Esophagus muscularis mucosa (tissue), 4 donors: ENCODE measurements at places on chromosomes 16 and 17. TPM values are rescaled to one million over a fixed set of nuclear protein-coding genes. Genes with fewer than 3 reads are reported as not detected.

The CACNA1G gene
- not detected for total RNA-seq

The RHBDF1 gene
- total RNA-seq: 26.7 TPM

The OTOP3 gene
- total RNA-seq: not detected

DNA sequence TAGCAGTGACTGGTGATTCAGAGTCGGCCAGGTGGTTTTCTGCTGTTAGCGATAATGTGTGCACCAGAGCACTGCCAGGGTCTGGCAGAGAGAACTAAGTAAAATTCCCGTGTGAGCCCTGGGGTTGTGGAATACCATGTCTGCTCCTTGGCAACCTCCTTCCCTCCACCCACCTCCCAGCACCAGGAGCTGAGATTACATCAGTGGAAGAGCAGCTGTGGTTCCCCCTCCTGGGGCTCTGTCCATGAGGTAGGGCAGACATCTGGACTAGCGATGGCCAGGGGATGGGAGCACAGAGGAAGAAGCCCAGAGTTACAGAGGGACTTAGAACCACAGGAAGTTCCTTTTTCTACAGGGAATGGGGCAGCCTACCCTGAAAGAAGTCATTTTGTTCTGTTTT lies 15.8 kb downstream of the CLEC10A start:
- no peaks in the 10 kb centered on the region for H3K4me1 ChIP-seq
- no peak overlapping the region for H3K4me3 ChIP-seq
- H3K27me3 ChIP-seq: no peaks in the 10 kb centered on the region
- DNase-seq: no peak
- H3K27ac ChIP-seq: no peak overlapping the region

DNA sequence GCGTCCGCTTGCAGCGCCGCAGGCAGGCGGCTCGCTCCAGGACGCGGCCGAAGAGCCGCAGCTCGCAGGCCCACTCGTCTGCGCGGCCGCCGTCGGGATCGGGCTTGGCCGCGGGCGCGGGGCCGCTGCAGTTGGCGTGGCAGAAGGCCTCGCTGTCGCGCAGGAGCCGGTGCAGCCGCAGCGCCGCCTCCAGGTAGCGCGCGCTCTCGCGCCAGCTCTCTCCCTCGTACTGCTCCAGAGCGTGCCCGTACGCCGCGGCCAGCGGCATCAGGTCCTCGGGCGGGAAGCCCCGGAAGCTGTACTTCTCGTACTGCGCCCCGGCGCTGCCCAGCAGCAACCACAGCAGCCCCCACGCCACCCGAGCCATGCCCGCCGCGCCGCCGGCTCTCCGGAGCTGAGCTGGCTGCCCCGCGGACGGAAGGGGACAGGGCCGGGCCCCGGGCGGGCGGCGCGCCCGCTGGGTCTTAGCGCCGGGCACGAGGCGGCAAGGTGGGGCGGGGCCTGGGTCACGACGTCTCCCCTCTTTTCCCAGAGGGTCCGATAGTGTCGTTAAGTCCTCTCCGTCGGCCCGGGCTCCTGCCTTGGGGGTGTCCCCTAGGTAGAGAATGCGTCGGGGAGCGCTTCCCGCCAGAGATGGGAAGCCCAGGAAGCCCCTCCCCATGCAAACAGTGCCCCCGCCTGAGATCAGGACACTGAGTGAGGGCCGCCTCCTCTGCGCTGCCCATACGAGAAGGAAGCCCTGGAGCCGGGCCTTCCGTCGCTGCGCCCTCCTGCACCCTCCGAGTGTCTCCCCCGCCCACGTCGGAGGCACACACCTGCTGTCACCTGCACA lies at the start of gene P3H4:
Gene P3H4 (minus strand): TSS at position 401 of the 832 bp plus-strand sequence. CDS start 34 bp downstream, at position 367.
- H3K27me3 ChIP-seq: no peaks in the 10 kb centered on the region
- peak within 1 kb of the TSS; percentile 75 for H3K4me3 ChIP-seq
- DNase-seq: no peak
- H3K4me1 ChIP-seq: peaks cover 21% of the 10 kb centered on the region
- H3K36me3 ChIP-seq: peaks cover 18% of the 10 kb centered on the region
- peak within 1 kb of the TSS; percentile 80 for H3K27ac ChIP-seq

DNA sequence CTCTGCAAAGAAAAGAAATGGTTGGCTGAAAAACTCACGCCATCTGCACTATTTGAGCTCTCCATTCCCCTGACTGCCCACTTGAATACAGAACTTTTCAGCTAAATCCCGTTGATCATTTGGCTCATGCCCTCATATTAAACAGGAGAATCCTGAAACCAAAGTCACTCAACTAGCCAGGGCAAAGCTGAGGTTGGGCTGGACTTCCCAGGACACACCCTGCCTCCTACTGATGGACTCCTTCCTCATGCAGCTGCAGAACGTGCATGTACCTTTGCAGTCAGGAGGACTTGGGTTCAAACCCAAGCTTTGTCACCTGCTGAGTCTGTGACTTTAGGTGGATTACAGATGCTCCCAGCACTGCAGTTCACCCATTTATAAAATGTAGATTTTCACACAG lies 7.7 kb downstream of the ASIC2 start:
- DNase-seq: no peak
- H3K4me3 ChIP-seq: no peak overlapping the region
- H3K4me1 ChIP-seq: peaks cover 14% of the 10 kb centered on the region
- no peaks in the 10 kb centered on the region for H3K36me3 ChIP-seq

DNA sequence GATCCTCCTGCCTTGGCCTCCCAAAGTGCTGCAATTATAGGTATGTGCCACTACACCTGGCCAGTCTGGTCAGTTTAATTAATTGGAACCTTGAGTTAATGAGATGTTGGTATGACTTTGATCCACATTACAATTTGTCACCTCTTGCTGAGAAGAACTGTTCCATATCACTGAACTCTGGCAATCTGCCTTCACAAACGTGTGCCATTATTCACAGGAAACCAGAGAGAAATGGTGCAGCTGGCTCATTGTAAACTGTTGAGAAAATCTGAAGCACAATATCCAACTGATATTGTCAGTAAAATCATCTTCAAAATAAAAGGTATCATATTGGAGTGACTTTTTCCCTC lies 39.3 kb upstream of the YPEL2 start:
- no peaks in the 10 kb centered on the region for H3K4me1 ChIP-seq
- no peak for DNase-seq

The ALG1 gene
- total RNA-seq: 12.9 TPM

DNA sequence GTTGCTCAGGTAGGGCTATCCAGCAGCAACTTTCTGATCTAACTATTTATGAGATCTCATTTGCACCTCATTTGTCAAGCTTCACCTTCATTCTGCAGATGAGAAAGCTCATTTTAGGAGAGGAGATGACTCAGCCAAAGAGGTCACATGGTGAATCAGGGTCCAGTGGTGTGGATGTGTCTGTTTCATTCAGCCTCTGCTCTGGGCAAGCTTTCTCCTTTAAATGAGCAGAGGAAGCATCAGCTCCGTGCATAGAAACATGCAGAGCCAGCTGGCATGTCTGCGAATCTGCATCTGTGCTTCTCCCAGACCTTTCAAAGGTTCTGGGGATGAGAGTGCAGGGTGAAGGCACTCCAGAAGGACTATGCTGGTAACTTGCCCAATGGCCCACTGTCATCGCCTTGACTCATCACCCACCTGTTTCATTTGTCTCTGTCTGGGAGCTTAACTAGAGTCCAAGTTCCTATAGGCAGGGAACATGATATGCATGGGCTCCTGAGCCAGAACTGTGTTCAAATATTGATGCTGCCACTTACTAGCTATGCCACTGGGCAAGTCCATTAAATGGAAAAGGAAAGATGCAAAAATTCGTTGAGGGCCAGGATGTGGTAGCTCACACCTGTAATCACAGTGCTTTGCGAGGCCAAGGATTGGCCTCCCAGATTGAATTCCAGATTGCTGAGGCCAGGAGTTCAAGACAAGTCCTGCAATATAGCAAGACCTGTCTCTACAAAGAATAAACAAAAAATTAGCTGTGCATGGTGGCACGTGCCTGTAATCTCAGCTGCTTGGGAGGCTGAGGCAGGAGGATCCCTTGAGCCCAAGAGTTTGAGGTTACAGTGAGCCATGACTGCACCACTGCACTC lies 67.1 kb upstream of the NLK start:
- DNase-seq: no peak
- H3K27ac ChIP-seq: no peak overlapping the region
- H3K4me3 ChIP-seq: no peak overlapping the region
- no peaks in the 10 kb centered on the region for H3K36me3 ChIP-seq

- H3K4me1 ChIP-seq: no peaks in the 10 kb centered on the region
- H3K4me3 ChIP-seq: no peak overlapping the region
- DNase-seq: no peak
- no peak overlapping the region for H3K27ac ChIP-seq
- H3K36me3 ChIP-seq: no peaks in the 10 kb centered on the region
- no peaks in the 10 kb centered on the region for H3K27me3 ChIP-seq
Observed at GRCh38 chr16:12826559-12826958, 22.9 kb upstream of the CPPED1 start.

- H3K27me3 ChIP-seq: no peaks in the 10 kb centered on the region
- H3K36me3 ChIP-seq: no peaks in the 10 kb centered on the region
- H3K4me3 ChIP-seq: no peak overlapping the region
- no peak overlapping the region for H3K27ac ChIP-seq
- H3K4me1 ChIP-seq: peaks cover 9% of the 10 kb centered on the region
Observed at GRCh38 chr17:79360196-79360595, 250.7 kb downstream of the RBFOX3 start.

The PIK3R5 gene
- total RNA-seq: 16.2 TPM

- no peak overlapping the region for H3K4me3 ChIP-seq
- no peaks in the 10 kb centered on the region for H3K27me3 ChIP-seq
- peaks cover 97% of the 10 kb centered on the region for H3K36me3 ChIP-seq
- H3K27ac ChIP-seq: no peak overlapping the region
- DNase-seq: no peak
- no peaks in the 10 kb centered on the region for H3K4me1 ChIP-seq
Observed at GRCh38 chr17:80330276-80330675, 69.6 kb downstream of the RNF213 start.

DNA sequence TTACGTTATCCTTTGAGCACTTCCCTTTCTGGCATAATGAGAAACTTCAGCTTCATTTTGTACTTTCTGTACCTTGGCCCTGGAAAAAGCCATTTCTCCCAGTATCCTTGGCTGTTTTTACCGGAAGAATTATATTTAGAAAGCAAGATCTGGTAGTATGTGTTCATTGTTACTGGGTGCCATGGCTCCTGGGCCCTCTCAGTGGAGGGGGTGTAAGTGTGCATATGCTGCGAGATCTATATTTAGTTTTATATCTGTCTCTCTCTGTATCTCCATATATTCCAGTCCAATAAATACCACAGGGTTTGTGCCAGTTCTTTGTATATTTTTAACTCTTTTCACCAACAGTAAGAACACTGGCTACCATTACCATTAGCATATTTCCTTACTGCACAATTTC lies 17.7 kb downstream of the ATP2C2 start:
- no peak overlapping the region for H3K4me3 ChIP-seq
- no peak for DNase-seq
- H3K36me3 ChIP-seq: no peaks in the 10 kb centered on the region

The FKBP10 gene
- total RNA-seq: 34.9 TPM

GRCh38 chr17:15265131-15265530 lies at the start of gene PMP22:
PMP22 (minus strand) TSS chr17:15265326; CDS start chr17:15260727, 4,599 bp downstream.
- no peaks in the 10 kb centered on the region for H3K36me3 ChIP-seq
- no peaks in the 10 kb centered on the region for H3K27me3 ChIP-seq
- peak within 1 kb of the TSS; percentile 72 for H3K4me3 ChIP-seq
- peaks cover 27% of the 10 kb centered on the region for H3K4me1 ChIP-seq

DNA sequence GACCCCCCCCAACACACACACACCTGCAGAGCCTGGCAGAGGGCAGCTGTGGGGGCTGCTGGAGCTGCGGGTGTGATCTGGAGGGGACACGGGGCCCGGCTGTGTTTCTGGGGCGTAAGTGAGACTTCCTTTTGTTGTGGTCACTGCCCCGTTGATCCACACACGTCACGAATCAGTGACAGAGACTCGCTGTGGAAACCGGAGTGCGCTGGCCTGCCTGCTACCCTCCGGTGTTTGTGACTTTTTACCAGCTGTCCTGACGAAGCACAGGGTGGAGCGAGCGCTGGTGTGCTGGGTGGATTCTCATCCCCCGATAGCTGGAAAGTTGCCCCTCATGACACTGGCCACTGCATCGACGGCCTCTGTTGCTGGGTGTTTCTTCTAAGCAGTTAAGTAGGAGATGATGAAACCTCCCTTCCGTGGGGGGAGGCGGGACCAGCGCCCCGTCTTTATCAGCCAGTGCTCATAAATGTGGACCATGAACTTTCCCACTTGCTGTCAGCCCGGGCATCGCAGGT lies 2.3 kb downstream of the METRNL start:
- peaks cover 26% of the 10 kb centered on the region for H3K36me3 ChIP-seq
- peak overlapping the region; percentile 91 for H3K4me3 ChIP-seq
- no peaks in the 10 kb centered on the region for H3K27me3 ChIP-seq
- peak overlapping the region; percentile 94 for H3K27ac ChIP-seq
- no peak for DNase-seq

DNA sequence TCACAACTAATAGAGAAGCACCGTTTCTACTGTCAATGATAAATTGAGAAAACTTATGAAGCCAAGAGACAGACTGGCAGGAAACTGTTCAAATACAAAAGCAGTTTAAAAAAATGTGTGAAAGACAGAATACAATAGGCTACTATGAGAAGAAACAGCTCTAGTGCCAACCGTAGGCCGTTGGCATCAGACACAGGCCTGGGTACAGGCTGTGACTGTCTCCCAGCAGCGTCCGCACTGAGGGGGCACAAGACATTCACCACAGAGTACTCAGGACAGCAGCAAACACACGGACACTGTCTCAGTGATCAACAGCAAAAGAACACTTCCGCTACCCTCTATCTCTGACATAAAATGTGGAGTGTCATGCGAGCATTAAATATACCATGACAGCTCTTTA lies 7.8 kb upstream of the C1QBP start:
- no peak for DNase-seq
- H3K4me3 ChIP-seq: no peak overlapping the region
- no peaks in the 10 kb centered on the region for H3K4me1 ChIP-seq
- peak overlapping the region; percentile 20 for H3K27ac ChIP-seq
- peaks cover 77% of the 10 kb centered on the region for H3K36me3 ChIP-seq

The ORC6 gene
- total RNA-seq: 0.52 TPM

DNA sequence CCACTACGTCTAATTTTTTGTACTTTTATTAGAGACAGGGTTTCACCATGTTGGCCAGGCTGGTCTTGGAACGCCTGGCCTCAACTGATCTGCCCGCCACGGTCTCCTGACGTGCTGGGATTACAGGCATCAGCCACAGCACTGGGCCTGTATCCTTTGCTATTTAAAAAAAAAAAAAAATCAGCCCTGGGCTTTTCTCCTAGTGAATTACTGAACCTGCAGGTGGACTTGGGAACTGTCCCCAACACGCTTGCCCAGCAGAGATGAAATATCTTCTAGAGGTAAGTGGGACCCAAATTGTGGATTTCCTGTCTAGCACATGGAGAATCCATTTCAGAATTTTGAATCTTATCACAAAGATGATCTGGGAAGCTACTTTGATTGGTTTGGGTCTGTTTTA lies 14.8 kb downstream of the CNOT1 start:
- peaks cover 35% of the 10 kb centered on the region for H3K4me1 ChIP-seq
- no peak overlapping the region for H3K4me3 ChIP-seq
- peaks cover 32% of the 10 kb centered on the region for H3K36me3 ChIP-seq
- H3K27ac ChIP-seq: no peak overlapping the region
- no peak for DNase-seq
- no peaks in the 10 kb centered on the region for H3K27me3 ChIP-seq

DNA sequence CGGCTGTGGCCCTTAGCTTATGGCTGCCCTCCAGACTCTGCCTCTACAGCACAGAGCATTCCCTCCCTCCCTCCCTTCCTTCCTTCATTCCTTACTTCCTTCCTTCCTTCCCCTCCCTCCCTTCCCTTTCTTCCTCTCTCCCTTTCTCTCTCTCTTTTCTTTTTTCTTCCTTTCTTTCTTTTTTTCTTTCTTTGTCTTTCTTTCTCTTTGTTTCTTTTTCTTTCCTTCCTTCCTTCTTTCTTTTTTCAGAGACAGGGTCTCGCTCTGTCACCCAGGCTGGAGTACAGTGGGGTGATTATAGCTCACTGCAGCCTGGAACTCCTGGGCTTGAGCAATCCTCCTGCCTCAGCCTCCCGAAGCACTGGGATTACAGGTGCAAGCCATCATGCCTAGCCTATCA lies 11.7 kb downstream of the TMEM92 start:
- H3K27me3 ChIP-seq: no peaks in the 10 kb centered on the region
- H3K27ac ChIP-seq: no peak overlapping the region
- no peak for DNase-seq
- H3K4me3 ChIP-seq: no peak overlapping the region
- H3K36me3 ChIP-seq: no peaks in the 10 kb centered on the region

The ARL17B gene
- 11.6 TPM for total RNA-seq
